NCI-H526 (cell line): ENCODE measurements at places on chromosomes 3 and 15.

- DNase-seq: no peak
These were observed 16.1 kb upstream of the AHSG start for GRCh38 chr3:186596568-186597287.

DNA sequence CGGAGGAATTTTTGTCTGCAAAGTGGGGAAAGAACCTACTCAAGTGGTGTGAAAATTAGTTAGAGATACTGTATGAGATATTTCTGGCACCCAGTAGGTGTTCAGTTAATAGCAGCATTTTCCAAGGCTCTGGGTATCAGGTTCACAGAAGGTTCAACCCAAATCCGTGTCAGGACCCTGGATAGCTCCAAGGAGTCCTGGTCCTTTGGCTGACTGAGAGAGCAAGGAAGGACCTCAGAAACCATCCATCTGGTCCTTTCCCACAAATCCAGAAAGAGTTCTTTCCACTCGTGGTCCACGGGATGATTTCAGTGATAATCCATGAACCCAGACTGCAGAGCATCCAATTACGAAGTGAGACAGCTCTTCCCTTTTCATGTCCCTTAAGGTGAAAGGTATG, 51.4 kb downstream of the SLC6A11 start:
- no peak for DNase-seq

DNA sequence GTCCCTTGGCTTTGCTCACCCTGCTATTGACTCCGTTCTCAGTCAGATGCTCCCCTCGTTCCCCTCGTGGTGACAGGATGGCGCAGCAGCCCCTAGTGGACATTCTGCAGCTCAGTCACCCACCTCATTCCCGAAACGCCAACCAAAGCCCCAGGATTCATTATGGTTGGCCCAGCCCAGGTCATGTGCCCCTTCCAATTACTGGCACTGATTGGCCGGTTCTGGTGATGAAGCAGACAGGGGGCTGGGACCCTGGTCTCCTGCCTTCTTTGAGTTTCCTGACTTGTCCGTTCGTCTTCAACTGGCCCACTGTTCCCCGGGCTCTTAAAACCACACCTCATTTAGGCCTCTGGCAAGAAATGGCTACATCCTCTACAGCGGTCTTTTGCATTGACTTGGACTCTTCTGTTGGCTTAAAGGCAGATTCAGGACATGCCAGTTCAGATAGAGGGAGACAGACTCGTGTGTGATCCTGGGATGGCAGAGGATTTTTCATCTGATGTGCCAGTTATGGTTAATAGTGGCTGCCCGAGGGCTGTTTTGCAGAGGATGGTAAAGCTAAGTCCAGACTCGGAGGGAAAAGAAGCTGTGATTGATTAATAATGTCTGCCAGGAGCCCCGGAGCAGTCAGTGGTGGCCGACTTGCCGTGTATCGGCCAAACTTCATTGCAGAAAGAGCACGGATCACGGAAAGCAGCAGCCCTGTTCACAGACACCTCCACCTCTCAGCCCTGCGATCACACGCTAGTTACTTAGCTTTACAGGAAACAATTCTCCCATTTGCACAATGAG, 37.8 kb downstream of the LSM3 start:
- DNase-seq: peak; percentile 9

- DNase-seq: no peak
These were observed 12.9 kb upstream of the ANKRD28 start for GRCh38 chr3:15810702-15811101.

- DNase-seq: no peak
These were observed 927 bp downstream of the SMAD6 start for GRCh38 chr15:66702787-66703539.

GRCh38 chr3:133540896-133541674, 32.4 kb upstream of the CDV3 start:
- DNase-seq: no peak

- no peak for DNase-seq
These were observed 40.9 kb downstream of the NR1D2 start for GRCh38 chr3:23985747-23986544.

DNA sequence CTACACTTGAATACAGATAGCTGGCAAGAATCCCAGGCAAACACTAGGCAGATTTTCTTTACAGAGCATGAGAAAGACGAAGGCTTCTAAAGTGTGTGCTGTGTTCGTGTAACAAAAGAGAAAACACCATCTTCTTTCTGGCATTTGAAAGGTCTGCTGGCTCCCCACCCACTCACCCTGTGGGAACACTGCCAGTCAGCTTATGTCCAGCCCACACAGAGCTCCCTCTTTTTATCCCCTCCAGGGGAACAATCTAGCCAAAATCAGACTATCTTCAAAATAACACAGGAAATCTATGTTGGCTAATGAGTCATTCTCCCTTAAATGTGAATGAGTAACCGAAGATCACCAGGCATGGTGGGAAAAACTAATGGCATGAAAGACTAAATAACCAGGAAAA, 45.6 kb upstream of the PAQR5 start:
- DNase-seq: no peak

- no peak for DNase-seq
These were observed 122.6 kb upstream of the CCNL1 start for GRCh38 chr3:157282261-157283191.

GRCh38 chr3:98812851-98813374, 49.8 kb downstream of the ST3GAL6 start:
- peak; percentile 52 for DNase-seq

DNA sequence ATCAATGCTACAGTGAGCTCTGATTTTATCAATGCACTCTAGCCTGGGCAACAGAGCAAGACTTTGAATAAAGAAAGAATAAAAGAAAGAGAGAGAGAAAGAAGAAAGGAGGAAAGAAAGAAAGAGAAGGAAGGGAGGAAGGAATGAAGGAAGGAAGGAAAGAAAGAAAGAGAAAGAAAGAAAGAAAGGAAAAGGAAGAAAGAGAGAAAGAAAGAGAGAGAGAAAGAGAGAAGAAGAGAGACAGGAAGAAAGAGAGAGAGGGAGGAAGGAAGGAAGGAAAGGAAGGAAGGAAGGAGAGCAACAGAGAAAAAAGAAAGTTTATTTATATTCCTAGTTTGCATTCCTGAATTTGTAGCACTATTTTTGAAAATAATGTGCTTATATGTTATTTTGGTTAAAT, 52.3 kb upstream of the ITGA11 start:
- DNase-seq: no peak

DNA sequence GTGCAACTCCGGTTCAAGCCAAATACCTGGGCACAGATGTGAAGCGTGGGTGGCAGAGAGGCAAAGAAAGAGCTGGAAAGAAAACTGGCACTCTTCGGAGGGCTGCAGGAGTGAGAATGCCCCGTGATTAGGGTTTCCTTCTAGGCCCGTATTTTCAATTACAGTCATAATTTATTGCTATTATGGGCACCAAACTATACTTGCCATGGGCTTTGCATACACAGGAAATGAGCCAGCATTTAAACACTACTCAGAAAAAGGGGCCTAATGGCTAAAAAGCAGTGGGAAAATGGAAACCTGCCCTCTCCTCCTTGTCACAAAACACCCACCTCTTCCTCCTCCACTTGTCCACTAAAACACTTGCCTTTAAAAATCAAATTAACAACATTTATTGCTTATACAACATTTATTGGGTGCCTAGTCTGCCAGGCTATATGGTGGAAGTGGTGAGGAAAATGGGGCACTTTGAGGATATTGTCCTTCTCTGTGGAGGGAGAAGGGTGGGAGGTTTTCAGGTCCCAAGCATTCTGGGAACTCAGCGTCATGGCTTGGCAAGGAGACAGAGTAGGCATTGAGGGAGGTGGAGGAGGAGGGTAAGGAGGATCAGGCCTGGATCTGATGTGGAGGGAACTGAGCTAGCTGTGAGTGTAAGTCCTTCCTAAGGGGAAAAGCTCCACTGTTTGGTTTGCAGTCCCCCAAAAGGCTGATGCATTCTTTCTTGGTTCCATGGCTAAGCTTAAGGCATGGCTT, 160.9 kb downstream of the SLCO3A1 start:
- DNase-seq: no peak

- no peak for DNase-seq
These were observed 23.3 kb downstream of the POPDC2 start for GRCh38 chr3:119636891-119637611.

GRCh38 chr3:62252438-62253157, 120.8 kb downstream of the FEZF2 start:
- peak; percentile 78 for DNase-seq

- DNase-seq: peak; percentile 78
These were observed 122.9 kb downstream of the DLG1 start for GRCh38 chr3:197175503-197175902.

GRCh38 chr15:82039871-82040270, 5.9 kb downstream of the MEX3B start:
- no peak for DNase-seq

GRCh38 chr3:58534592-58535494, 2.1 kb downstream of the ACOX2 start:
- DNase-seq: no peak

DNA sequence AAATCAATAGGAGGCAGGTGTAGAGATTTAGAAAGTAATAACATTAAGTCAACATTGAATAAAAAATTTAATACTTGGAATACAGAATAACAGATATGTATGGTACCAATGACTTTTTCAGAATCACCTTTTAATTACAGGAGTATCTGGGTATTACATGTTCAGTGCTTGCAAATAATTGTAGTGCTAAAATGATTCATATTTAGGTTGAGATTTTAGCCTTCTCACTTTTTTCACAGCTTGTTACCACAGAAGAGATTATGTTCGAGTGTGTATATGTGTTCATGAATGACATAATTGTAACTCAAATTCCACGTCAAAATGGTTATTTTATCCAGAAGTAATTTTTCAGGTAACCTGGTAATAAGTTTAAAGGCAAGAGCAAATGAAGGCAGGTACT, 187.9 kb upstream of the TBL1XR1 start:
- no peak for DNase-seq

DNA sequence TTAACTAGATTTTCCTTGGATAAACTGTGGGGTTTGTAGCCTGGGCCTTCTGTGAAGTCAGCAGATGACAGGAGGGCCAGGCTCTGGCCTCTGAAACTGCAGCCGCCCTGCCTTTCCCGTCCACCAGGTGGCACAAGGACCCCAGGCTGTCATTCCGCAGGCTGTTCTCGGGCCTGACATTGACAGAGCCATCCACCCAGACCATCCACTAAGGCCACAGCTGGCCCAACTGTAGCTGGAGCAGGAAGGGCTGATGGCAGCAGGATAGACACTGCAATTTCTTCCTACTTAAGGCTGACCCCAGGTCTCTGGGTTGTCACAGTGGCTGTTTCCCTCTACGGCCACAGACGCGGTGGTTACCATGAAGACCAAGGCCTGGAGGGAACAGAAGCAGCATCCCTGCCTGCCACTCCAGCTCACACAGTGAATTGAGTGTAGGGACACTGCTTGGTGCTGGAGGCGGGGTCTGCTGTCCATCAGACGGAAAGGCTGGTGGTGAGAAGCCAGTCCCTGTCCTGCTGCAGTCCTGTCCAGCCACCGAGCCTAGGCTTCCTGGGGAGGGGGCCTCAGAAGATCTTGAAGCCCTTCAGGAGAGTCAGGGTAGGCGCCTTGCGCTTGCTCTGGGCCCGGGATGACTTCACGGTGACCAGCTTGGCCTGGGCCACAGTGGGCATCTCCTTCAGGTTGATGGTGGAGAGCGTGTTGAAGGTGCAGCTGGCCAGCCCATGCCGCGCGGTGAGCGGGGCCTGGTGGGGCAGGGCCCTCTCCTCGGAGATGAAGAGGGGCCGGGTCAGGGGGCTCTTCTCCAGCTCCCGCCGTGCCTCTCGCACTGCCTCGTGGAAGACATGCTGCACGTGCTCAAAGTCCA, 9.4 kb downstream of the SLC51B start:
- peak; percentile 80 for DNase-seq

- no peak for DNase-seq
These were observed 43.2 kb upstream of the ZNF148 start for GRCh38 chr3:125418306-125418705.

- peak; percentile 17 for DNase-seq
These were observed at the start of gene PRRT3 for GRCh38 chr3:9951962-9952805. TSS of gene PRRT3 (minus strand) at chr3:9952408. CDS start at chr3:9950115, 2,293 bp downstream.

- no peak for DNase-seq
These were observed 313.0 kb upstream of the COL8A1 start for GRCh38 chr3:99325402-99325801.

DNA sequence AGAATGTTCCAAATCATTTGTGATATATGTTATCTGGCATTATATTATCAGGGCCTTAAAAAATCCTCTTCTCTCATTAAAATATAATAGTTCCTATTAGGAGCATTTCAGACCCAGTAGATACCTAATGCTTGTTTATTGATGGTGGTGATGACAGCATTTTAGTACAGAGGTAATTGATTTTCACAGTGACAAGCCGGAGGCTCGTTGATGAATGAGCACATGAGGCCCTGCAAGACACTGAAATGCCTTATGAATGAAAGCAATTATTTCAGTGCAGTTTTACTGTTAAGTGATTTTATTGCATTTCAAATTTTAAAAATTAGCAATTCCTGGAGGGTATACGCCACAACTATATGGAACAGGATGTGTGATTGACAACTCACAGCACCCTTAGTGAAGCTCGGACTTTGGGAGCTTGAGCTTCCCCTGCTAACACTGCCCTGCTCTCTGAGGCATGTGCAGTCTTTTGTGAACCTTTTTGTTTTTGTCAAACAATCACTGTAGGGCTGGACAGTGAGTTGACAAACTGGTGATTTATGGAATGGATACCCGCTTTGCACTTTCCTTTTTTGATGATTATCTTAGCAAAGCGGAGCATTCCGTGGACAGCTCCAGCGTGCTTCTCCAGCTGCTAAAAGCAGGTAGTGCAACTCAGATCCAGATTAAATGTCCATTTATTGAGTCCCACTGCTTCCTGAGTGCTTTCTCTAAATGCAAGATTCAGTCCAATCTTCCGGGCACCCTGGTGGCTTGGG, 187.0 kb upstream of the ATP10A start:
- no peak for DNase-seq

GRCh38 chr3:137335478-137335877, 377.7 kb downstream of the IL20RB start:
- no peak for DNase-seq

GRCh38 chr15:31256378-31257265, 70.0 kb upstream of the KLF13 start:
- DNase-seq: no peak

DNA sequence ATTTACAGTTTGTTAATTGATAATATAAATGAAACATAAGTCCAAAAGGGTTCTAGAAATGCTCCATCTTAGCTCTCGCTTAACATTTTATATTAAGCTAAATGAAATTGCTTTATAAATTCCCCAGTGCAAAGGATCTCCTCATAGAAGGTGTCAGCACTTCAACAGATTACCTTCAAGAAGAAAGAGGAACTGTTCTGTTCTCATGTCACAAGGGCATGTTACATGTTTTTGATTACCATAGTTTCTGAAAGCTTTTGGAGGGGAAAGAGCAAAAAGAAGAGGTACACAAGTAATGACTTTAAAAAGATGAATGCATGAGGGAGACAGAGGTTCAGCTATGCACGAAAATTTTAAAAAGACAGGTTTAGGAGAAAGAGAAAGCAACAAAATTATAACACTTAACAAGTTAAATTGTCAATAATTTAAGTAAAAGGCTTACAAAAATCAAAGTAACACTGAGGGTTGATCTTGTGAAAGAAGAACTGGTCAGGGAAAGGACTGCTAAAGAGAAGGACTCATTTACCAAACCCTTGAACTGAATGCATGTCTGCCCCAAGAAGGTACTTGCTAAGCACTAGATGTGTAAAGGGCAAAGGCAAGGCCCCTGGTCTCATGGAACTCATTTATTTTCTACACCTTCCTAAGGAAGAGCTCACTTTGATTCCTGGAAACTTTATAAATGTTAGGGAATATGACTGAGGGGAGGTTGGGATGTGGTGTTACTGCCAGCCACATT, 45.1 kb downstream of the CCDC191 start:
- no peak for DNase-seq

GRCh38 chr3:196537319-196537984, 22.3 kb upstream of the SMCO1 start:
- DNase-seq: peak; percentile 35

- DNase-seq: no peak
These were observed 95.5 kb downstream of the GABRG3 start for GRCh38 chr15:27066446-27066845.
